ENCODE measurements at places on chromosomes 11 and 22.

- no peak for DNase-seq
Observed at GRCh38 chr11:9231848-9232177, 33.3 kb downstream of the DENND5A start.

- DNase-seq = no peak
Observed at GRCh38 chr11:2760196-2760871, 60.5 kb upstream of the KCNQ1OT1 start.

DNA sequence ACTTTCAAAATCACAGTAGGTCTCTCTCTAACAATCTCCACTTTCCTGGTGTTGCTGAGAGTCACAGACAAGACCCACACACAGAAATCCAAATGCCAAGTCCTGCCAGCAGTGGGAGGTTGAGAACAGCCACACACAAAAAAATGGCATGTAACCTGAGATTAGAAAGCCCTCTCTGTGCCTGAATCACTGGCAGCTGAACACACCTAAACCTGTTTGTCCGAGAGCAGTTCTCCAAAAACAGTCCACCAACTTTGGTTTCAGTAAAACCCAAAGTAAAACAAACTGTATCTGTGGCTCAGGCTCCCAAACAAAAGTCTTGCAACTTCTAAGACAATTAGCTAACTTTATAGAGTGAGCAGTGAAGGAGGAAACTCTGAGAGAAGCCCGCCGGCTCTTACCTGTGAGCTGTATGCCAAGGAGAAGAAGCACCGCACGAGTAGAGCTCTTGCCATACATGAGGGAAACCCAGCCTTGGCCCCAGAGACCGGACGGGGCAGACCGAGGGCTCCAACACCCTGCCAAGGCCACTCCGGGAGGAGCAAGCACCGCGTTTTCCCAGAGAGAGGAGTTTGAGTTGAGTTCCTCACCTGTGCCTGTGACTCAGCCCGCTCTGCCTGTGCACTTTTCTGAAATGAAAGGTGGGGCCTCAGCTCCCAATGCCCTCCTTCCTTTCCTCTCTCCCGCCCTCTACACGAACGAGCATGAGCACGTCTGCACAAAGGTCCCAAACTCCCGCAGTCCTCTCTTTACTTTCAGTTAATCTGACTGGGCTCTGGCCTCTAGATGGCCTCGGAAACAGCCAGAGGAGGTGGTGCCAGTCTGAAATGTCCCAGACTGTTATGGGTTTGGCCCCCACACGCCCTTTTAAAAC, at the start of gene MPZL2:
TSS of gene MPZL2 (minus strand) at position 603 of the 874 bp plus-strand sequence. CDS start at position 459, 144 bp downstream.
- no peak for DNase-seq

- DNase-seq = no peak
Observed at GRCh38 chr11:37298173-37298572, 700.1 kb upstream of the RAG2 start.

GRCh38 chr11:105201166-105201565, 61.6 kb upstream of the CARD18 start:
- DNase-seq = no peak

Data from non-pigmented ciliary epithelial cell (primary cell).